ENCODE measurements at places on chromosomes 1 and 21. TPM values are rescaled to one million over a fixed set of nuclear protein-coding genes. Genes with fewer than 3 reads are reported as not detected.

GRCh38 chr1:100237091-100237490, 12.5 kb downstream of the DBT start:
- DNase-seq, result no peak

GRCh38 chr1:159798893-159799292, 3.3 kb upstream of the FCRL6 start:
- peak; percentile 77 for DNase-seq

GRCh38 chr1:11990303-11991032, 10.2 kb downstream of the MFN2 start:
- peak; percentile 95 for DNase-seq

DNA sequence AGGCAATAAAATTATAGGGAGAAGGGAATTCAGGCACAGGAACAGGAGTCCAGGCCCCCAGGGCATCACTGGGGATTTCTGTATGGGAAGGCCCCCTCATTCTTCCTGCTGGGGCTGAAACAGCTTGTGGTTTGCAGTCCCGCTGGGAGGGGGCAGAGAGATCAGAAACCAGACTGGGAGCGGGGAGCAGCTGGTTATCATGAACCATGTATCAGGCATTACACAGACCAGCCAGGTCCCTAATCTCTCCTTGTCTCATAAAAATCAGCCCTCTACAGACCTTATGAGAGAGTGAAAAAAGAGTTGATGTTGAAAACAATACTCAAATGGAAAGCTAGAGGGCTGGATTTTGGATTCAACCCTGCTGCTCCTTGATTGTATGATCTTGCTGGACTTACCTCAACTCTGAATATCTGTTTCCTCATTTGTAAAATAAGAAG, 93.4 kb upstream of the F3 start:
- DNase-seq, result no peak

PCP4L1 gene
- total RNA-seq, result not detected

ZNF683 gene
- not detected for total RNA-seq

C1orf53 gene
- total RNA-seq, result 14.0 TPM

UTS2 gene
- total RNA-seq, result not detected

Measured in Caki2 (cell line).